ENCODE measurements at places on chromosomes 5 and 9. TPM values are rescaled to one million over a fixed set of nuclear protein-coding genes. Genes with fewer than 3 reads are reported as not detected.

SEMA6A gene
- total RNA-seq, result 0.23 TPM

WDR31 gene
- 1.9 TPM for total RNA-seq

PHF24 gene
- total RNA-seq, result 0.08 TPM

SNCAIP gene
- total RNA-seq, result not detected

GPRIN1 gene
- 3.1 TPM for total RNA-seq

BNC2 gene
- total RNA-seq, result not detected

NR2F1 gene
- not detected for total RNA-seq
